MV-4-11 (cell line): ENCODE measurements at places on chromosomes 2 and 18.

- no peak for DNase-seq
Measured at GRCh38 chr2:116819355-116819754, 995.1 kb upstream of the DDX18 start.

DNA sequence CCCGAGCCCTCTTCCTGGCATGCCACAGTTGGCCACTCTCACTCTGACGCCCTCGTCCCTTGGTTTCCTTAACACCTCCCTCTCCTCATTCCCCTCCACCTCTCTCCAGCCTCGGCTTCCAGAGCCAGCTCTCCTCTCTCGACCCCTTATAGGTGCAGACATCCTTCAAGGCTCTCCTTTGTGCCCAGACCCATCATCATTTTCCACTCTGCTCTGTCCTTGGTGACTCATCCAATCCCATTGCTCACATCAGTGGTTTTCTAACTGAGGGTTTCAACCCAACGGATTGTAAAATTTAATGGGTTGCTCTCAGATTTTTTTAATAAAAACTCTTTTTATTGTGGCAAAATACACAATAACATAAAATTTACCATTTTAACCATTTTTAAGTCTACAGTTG lies 6.2 kb downstream of the ST8SIA5 start:
- DNase-seq: no peak

GRCh38 chr2:10659898-10660568 lies 29.7 kb downstream of the NOL10 start:
- DNase-seq: peak; percentile 4

GRCh38 chr2:10329880-10330699 lies 27.4 kb downstream of the HPCAL1 start:
- DNase-seq: peak; percentile 7

GRCh38 chr2:12412898-12413305 lies 303.8 kb upstream of the TRIB2 start:
- DNase-seq: peak; percentile 47

- DNase-seq: no peak
Measured at GRCh38 chr2:196939371-196939770, 12.9 kb upstream of the PGAP1 start.

GRCh38 chr2:186589612-186590349 lies at the start of gene ITGAV:
TSS of gene ITGAV (plus strand) at chr2:186590056. CDS start at chr2:186590339, 283 bp downstream.
- peak; percentile 74 for DNase-seq

DNA sequence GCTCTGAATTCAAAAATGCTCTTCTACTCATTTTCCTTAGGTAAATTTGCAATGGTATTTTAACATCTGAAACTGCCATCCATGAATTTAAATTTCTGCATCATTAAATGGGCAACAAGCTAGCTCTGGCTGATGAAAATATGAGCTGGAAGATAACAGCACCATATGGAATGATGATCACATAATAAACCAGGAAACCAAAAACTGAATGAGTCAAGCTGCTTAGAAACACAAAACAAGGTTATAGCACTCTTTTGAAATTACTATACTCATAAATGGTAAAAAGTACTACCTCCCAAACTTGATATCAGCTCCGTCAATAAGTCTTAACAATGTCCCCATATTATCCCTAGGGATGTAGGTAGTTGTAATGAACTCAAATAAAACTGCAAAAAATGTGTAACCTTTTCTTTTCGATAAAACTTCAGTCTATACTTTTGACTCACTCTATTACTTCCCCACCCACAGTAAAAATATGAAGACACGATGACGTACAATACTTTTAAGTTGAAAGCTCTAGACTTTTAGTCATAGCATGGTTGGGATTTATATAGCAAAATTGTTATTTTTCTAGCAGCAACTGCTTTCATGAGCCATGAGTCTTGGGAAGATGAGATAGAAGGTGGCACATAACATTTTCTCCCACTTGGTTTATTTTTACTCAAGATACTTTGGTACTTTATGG lies 396.7 kb downstream of the CDH2 start:
- DNase-seq: no peak

GRCh38 chr2:71546777-71547281 lies 93.5 kb downstream of the DYSF start:
- DNase-seq: no peak

- no peak for DNase-seq
Measured at GRCh38 chr2:179555691-179556283, 291.2 kb upstream of the SESTD1 start.

GRCh38 chr2:134296301-134296700 lies 42.4 kb downstream of the MGAT5 start:
- peak; percentile 68 for DNase-seq

- DNase-seq: no peak
Measured at GRCh38 chr18:67007999-67008398, 404.1 kb upstream of the CDH19 start.

DNA sequence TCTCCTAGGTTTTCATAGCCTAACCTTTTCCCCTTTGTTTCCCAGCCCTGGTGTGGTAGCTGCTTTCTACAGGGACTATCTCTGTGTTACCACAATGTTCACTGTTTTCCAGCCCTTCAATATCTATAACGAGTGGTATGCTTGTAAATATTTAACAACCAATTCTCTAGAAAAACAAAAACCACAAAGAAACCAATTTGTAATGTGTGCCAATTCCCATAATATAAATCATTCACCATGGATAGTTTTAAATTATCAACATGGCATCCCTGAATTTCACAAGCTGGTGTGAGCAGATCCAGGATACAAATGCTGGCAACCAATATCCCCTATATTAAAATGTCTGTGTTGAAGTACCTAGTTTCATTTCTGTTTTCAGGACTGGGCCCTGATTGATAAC lies 207.5 kb upstream of the FBXO11 start:
- DNase-seq: peak; percentile 37

- no peak for DNase-seq
Measured at GRCh38 chr2:190640117-190640516, 8.8 kb upstream of the NAB1 start.

DNA sequence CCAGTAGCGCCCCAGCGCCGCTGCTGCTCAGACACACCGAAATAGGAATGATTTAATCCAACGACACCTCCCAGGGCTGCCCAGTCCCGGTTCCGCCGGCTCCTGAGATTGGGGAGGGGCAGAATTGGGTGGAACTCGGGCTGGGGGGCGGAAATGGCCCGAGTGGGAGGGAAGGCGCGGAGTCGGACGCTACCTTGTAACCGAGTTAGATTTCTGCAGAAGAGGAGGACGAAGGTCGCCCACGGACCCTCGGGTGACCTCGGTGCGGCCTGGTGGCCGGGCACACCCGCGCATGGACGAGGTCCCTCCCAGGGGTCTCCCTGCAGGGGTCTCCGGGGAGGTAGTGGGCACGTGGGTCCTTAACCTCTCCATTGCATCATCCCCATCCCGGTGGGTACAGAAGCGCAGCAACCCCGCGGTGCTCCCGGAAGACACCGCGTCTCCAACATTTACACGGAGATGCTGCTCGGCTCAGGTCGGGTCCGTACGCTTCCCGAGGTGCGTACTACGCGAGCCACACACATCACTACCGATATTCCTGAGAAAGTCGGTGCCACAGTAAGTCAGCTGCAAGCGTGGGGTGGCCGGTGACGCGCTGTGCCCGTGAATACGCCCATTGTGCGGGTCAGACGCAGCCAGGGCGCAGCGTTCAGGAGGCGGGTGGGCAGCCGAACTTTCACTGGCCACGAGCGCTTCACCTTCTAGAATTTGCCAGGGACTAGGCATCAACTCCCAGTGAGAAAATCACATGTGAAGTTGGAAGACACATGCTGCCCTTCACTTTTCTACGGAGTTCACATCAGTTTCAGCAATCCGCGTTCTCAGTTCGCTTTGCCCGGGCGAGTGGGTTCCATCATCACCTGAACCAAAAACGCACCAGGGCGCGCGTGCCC lies 3.0 kb downstream of the ZNF516 start:
- peak; percentile 26 for DNase-seq

DNA sequence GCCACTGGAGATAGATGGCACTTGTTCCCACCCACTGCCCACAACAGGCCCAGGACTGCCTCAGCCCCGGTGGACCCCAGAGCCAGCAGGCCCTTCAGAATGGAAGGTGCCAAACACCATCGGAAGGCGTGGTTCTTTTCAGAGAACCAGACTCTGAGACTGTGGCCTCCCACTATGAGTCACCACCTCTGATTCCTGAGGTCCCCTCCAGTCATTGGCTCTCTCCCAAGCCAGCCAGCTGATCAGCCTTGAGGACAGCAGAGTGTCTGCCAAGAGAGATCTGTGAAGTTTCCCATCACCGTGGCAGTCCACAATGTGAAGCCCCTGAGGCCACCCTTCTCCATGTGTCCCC lies 10.4 kb upstream of the MAP3K2 start:
- peak; percentile 87 for DNase-seq

GRCh38 chr2:173326806-173327205 lies 27.9 kb upstream of the CDCA7 start:
- DNase-seq: no peak

DNA sequence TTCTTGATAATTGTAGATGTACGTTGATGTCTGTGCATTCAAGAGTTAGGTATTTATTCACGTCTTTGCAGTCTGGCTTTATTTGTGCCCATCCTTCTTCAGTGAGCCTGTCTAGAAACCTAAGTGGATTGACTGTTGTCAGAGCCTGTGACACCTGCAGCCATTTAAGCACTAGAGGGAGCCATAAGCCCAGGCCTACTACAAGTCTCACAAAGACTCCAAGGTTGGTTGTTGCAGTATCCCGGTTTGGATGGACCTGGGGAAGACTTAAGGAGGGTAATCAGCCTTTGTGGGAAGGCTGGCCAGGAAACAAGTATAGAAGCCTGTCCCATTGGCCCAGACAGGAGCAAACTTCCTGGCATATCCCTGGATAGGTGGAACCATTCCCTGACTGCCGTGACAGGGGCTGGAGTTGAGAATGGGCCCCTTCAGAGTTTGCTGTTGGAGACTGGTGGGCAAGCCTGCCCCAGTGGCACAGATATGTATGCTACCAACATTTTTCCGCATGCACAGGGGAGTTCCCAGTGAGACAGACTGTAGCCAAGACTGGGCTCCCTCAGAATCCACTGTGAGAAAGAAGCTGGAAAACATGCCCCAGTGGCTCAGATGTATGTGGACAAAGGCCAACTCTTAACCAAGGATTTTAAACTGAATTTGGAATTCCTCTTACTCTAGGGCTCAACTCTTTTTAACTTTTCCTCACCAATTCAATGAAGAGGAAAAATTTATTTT lies 9.3 kb upstream of the LRRC30 start:
- peak; percentile 1 for DNase-seq

DNA sequence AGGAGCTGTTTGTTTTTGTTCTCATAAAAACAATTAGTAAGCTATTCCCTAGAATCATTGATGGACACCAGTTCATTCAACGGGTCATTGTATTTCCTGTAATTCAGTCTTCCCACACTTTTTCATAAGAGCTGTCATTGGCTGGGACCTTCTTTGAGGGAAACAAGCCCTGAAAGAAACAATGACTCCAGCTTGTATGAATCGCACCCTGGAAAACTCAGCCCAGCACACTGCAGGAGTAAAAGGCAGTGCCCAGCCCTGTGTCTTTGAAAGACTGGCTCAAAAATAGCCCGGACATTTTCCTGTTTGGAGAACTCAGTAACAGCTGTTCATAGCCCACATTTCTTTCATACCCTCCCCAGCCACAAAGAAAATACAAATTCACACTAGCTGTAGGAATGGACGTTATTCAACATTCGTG lies 81.5 kb downstream of the NCKAP5 start:
- DNase-seq: no peak

DNA sequence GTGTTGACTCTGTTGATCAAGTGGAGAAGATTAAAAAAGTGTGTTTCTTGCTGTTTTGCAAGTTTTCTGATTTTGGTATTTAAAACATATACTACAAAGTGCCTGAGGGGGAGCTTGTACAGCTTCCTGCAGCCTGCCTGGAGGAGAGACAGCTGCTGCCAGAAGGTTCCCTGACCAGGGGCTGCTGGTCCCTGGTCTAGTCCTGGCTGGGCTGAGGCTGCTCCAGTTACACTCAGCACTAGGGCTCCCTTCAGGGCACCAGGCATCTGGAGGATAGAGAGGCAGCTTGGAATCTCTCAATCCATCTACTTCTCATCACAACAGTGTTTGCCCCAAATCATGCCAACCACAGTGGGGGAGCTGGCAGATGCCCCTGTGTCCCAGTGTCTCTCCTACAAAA lies 4.8 kb downstream of the MC2R start:
- no peak for DNase-seq

DNA sequence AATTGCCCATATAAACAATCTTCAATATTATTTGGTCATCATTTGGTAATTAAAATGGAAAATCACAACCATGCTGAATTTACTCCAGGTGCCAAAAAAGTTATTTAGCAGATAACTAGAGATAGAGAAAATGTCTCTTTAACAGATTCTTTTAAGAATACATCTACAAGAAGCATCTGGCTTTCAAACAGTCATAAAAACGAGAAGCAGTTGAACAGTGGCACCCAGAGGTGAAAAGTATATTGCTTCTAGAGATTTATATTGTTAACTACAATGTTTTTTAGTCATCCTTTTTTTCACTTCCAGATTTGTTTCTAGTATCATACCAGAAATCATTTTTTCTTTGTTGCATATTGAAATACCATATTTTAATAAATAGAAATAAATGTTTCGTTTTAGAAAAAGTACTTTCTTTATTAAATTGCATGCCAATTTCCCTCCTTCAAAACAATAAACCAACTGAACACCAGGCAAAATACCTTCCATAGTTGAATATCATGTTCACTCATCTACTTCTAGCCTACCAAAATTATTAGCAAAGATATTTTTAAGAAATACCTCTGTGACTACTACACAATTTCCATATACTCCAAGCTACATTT lies 65.4 kb upstream of the HNRNPA3 start:
- peak; percentile 67 for DNase-seq

- DNase-seq: no peak
Measured at GRCh38 chr2:160197587-160197986, 2.5 kb downstream of the ITGB6 start.

- DNase-seq: no peak
Measured at GRCh38 chr2:190987116-190987515, 26.9 kb downstream of the STAT1 start.

- DNase-seq: no peak
Measured at GRCh38 chr2:102062802-102063201, 71.0 kb downstream of the IL1R2 start.

DNA sequence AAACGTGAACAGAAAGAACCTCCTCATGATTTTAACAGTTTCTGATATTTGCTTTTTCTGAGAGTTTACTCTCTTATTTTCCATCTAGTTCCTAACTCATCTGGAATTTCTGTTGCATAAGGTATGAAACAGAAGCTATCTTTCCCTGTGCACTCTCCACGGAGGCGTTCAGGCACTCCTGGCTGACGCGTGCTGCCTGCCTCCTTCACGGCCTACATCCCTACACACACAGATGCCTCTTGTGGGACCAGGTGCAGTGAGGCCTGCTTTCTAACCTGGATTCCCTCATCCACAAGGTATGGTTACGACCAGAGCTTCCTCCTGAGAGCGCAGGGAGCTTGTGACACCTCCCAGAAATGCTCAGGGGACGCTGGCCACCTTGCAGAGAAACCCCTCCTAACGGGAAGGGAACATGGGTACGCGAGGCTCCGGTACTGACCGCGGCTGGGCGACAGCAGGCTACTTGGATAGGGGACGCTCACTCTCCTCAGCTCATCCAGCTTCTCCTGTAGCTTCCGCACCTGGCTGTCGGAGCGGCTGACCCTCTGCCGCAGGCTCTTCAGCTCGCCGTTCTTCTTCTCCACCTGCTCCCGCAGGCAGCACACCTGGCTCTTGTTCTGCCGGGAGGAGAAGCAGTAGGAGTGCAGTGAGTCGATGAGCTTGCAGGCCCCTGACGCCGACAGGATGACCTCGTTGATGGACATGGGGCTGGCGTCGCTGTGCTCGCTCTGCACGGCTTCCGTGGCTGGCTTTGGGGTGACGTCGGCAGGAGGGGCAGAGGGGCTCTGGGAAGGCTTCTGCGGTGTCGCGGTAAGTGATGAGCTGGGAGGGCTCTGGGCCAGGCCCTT lies 4.3 kb downstream of the THAP4 start:
- no peak for DNase-seq
